ENCODE measurements at places on chromosomes 7 and 10.

- no peak for DNase-seq
Measured at GRCh38 chr10:60883187-60883586, 60.8 kb downstream of the RHOBTB1 start.

DNA sequence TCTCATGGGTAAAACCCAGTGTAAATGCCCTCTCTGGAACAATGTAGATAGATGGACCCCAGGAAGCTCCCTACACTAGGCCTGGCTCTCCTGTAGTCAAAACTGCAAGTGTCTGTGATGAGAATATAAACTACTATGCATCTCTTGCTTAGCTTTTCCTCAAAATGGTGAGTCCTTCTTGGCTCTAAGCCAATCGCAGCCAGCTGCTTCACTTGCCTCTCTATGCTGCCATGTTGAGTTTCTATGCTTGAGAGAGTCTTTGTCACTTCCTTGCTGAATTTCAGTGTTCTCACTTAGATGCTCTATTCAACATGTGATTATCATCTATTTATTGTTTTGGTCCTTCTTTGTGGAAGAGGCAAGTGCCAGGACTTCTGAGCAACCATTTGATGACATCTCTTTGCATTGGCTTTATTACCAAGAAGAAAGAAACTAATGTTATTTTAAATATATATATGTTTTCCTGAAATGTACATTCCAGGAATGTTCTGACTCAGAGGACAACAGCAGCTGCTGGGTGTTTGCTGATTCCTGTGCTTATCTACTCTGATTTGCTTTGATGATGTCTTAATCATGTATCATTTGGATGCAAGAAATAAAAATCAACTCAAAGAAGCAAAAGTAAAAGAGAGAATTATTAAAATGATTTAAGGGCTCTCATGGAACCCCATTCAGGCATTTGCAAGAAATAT, 16.6 kb downstream of the TAS2R40 start:
- no peak for DNase-seq

- no peak for DNase-seq
Measured at GRCh38 chr10:70053218-70053840, 683 bp downstream of the MACROH2A2 start.

GRCh38 chr10:86284355-86285105, 82.1 kb downstream of the GRID1 start:
- DNase-seq, result no peak

GRCh38 chr7:81790686-81791085, 20.8 kb upstream of the HGF start:
- no peak for DNase-seq

DNA sequence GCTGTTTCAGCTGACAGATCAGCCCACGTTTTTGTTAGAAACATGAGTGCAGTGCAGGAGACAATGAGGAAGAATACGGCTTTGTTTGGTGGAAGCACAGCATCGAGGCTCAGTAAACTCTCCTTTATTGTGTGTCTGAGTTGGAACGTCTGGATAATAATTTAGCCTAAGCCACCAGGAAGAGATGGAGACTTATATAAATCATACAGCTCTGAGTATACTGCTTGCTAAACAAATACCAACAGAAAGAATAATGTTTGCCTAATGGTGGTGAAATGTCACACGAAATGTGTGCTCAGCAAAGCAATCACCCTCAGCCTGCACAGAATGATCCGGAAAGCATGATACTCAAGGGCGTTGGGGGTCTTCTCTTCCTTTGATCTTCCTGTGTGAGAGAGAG, 664.1 kb upstream of the ADARB2 start:
- DNase-seq, result no peak

DNA sequence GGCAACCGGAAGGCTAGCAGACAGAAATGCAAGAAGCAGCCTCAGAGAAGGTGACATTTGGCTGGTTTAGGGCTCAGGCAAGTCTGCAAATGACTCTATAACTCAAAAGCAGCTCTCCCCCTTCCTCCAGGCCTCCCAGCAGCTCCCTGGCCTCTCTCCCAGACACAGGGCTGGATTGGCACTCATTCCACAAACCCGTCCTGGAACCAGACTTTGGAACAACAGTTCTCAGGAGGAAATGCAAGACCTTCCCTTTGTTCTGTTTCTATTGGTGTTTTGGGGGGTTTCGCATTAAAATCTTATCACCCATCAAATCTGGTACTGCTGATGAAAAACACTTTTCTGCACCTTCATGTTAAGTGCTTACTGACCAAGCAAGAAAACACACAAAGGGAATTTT, 40.3 kb upstream of the EFCAB10 start:
- no peak for DNase-seq

- DNase-seq, result no peak
Measured at GRCh38 chr7:157506268-157506667, 169.5 kb downstream of the DNAJB6 start.

DNA sequence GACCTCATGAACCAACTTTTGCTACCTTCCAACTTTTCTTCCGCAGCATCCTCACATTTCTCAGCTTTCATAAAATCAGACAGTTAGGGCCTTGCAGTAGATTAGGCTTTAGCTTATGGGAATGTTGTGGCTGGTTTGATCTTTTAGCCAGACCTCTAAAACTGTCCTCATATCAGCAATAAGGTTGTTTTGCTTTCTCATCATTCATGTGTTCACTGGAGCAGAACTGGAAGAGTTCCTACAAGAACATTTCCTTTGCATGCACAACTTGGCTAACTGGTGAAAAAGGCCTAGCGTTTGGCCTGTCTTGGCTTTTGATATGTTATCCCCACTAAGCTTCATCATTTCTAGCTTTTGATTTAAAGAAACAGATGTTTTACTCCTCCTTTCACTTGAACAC, 130.0 kb upstream of the LRRTM3 start:
- DNase-seq, result no peak

DNA sequence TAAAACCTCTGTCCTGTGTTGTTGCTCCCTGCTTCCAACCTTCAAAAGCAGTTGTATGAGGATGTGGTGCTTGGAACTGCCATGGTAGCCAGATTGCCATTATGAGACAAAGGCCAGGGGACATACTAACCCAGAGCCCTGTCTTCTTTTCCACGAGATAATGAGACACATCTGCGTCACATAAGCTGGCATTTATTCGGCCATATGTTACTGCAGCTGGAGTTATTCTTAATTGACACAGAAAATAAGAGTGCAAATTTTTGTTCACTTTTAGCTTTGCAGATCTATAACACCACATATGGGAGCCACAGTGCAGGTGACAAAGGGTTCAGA, 15.5 kb upstream of the PDLIM1 start:
- no peak for DNase-seq
